SW480 (cell line): ENCODE measurements at places on chromosomes 16 and 17.

GRCh38 chr17:514584-514983 is 162.0 kb upstream of the RPH3AL start:
- DNase-seq = no peak

GRCh38 chr16:65117811-65118448 is 3.9 kb downstream of the CDH11 start:
- peak; percentile 66 for DNase-seq

DNA sequence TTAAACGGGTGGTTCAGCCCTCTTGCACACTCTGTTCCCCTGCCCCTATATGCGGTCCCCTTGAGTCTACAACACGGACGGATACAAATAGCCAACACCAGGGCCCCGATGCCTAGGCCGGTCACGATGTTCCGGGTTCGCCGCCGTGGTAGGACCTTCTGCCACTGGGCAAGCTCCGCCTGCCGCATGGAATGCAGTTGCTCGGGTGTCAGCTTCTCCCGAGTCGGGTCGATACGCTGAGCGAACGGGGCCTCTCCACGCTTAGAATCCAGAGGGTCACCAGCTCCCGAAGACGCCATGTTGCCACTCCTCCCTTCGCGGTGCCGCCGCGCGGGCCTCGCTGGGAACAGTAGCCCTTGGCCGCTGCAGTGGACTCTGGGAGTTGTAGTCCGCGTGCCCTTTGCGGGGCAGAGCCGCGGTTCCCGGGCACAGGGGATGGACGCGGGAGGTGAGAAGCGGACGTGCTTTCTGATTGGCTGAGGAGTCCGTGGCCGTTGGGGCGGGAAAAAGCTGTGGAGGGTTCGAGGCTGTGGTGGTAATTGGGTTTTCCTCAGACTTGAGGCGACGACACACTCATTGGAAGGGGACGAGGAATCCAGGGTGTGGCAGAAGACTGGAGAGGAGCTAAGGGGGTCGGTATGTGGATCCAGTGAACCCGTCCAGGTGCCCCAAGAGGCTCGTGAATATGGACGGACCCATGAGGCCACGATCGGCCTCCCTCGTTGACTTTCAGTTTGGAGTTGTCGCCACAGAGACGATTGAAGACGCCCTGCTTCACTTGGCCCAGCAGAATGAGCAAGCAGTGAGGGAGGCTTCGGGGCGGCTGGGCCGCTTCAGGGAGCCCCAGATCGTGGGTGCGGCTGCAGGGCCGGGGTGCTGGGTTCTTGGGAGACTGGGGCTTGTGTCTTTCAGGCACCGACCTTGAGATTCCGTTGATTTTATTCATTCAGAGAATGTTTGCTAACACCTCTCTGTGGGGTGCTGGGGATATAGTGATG is at the start of the genes CNTD1 and COA3:
Gene CNTD1, plus strand, starts transcription at position 479 of the 998 bp plus-strand sequence. Its CDS starts 207 bp downstream, at position 686.
Gene COA3, minus strand, starts transcription at position 322 of the 998 bp plus-strand sequence. Its CDS starts 23 bp downstream, at position 299.
- peak; percentile 80 for DNase-seq

GRCh38 chr16:85443116-85443515 is 170.0 kb upstream of the GSE1 start:
- DNase-seq = no peak

- no peak for DNase-seq
Observed at GRCh38 chr17:72306037-72306436, 185.2 kb downstream of the SOX9 start.

- DNase-seq = no peak
Observed at GRCh38 chr17:81703747-81704654, 834 bp downstream of the MRPL12 start.

GRCh38 chr17:73799781-73800627 is 155.8 kb upstream of the SDK2 start:
- DNase-seq = peak; percentile 37

GRCh38 chr17:12859520-12859919 is 70.2 kb downstream of the ARHGAP44 start:
- DNase-seq = no peak

- no peak for DNase-seq
Observed at GRCh38 chr17:73604476-73604875, 39.8 kb downstream of the SDK2 start.

DNA sequence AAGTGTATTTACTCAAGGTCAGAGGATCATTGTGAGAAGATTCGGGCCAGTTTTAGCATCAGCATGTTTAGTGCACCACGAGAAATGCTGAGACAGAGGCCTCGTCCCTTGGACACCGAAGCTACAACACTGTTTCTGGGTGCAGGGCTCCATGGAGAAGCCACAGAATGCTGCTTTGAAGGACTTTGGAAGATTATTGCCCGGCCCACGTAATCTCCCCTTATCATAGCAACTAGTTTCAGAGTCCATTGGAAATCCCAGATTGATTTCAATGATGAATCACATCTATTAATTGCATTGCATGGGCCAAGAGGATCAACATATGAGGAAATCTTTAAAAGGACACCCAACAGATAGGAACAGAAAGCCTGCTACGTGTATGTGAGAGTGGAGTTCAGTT is 156.0 kb downstream of the MAF start:
- DNase-seq = no peak

DNA sequence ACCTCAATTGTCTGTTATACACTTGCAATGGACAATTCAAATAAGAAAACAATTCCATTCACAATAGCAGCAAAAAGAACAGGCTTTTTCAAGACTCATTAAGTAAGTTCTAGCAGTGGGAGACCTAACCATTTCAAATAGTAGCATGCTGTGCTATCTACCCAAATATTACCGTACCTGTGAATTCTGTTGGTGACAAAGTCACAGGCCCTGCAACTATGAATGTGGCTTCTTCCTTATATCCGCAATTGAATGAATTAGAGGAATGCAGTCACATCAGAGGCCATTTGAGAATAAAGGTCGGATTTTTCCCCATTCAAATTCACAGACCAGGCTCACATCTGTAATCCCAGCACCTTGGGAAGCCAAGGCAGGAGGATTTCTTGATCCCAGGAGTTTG is 800 bp upstream of the NME4 start:
- DNase-seq = no peak

- no peak for DNase-seq
Observed at GRCh38 chr17:50047083-50047482, 8.8 kb upstream of the ITGA3 start.

- no peak for DNase-seq
Observed at GRCh38 chr17:29070781-29071180, 27.8 kb downstream of the PIPOX start.

DNA sequence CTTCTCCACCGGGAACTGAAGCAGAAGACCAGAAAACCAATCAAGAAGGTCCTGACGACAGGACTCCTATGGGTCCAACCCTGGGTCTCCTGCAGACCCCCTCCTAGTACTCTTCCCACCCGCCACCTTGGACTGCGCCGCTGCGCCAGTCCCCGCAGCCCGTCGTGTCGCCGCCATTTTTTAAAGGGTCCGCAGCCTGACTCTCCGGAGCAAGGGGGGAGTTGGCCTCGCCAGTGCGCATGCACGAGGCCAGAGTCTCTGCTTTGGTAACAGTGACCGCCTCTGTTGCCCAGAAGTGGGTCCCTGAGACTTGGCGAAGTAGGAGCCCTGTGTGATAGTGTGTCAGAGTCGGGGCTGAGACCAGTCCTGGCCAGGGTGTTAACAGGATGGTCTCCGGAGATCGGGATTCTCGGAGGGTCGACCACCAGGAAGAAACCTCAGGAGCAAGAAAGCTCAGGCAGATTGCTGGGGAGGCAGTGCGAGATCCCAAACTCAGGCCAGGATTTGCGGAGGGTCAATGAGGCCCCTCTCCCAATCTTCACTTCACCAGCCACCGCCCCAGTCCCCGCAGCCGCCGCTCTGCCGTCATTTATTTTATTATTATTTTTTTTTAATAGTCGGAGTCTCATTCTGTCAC is 612.5 kb downstream of the KCNJ18 start:
- no peak for DNase-seq

DNA sequence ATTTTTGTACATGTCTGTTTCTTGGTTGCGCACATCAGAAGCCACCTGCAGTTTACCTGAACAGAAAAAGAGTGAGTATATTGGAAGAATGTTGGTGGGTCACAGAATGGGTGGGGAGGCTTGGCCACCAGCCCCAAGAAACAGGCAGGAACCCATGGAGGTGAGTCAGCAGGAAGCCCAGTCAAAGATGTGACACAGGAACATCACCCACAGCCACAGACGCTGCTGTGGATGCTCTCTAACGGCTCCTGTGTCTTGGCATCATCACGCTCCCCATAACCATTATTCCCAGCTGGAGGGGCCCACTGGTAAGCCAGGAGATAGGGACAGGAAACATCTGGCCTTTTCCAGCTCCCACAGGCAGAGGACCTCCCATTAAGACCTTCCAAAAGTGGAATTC is 94.0 kb upstream of the WSB1 start:
- no peak for DNase-seq

DNA sequence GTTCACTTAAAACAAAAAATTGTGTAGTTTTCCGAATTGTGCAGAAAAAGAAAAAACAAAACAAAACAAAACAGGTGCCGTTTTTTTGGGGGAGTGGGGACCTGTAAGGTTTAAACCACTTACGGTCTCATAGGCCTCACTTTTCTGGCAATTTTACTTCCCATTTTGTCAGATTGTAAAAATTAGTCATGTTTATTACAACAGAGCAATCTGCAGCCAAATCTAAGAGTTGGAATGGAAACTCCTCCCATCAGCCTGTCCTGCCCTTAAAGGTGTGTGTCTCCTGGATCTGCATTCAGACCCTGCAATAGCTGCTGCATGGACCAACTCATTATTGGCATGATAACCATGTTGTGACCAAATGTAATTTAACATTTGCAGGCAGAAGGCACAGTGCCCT is 8.2 kb upstream of the SALL1 start:
- no peak for DNase-seq

DNA sequence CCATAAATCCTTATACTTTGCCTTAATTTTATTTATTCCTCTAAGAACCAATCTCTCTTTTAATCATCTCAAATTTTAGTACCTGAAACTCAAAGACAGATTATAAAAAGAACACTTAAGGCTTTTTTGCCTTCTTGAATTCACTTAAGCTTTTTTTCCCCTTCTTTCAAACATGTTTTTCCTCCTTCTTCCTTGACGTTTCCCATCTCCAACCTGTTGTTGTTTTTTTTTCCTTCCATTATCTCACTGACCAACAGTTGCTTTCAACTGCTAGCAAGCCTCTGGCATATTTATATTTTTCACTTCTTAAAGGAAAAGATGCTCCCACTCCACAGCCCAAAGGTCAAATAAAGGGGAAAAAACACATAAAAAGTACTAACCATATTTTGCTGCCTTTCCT is 32.2 kb downstream of the SPOP start:
- DNase-seq = no peak

DNA sequence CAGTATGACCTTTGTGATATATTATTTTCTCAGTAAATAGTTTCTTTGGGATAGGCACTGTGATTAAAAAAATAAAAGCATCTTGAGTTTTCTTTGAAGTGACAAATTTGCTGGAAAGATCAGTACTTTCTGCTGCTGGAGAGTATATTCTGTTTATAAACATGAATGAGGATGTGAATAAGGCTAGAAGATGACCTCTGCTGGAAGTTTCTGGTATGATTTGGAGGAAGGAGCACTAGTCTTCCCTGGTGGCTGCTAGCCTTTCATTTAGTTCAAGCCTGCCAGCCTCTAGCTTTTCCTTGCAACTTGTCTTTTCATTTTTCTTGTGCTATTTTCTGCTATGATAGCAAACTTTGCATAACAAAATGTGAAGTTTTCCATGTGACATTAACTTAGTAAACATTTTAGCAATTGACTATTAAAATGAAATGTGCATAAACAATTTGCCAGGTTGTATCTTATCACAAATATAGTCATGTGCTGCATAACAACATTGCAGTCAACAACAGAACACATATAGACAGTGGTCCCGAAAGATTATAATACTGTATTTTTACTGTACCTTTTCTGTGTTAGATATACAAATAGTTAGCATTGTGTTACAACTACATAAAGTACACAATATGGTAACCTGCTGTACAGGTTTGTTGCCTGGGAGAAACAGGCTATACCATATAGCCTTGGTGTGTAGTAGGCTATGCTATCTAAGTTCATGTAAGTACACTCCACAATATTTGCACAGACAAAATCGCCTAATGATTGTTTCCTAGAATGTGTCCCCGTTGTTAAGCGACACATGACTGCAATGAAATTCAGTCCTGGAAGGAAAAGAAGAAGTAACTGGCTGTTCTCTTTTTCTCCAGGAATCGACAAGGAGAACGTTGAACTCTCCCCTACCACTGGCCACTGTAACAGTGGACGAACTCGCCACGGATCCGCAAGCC is 18.1 kb upstream of the RAB11FIP4 start:
- peak; percentile 56 for DNase-seq

DNA sequence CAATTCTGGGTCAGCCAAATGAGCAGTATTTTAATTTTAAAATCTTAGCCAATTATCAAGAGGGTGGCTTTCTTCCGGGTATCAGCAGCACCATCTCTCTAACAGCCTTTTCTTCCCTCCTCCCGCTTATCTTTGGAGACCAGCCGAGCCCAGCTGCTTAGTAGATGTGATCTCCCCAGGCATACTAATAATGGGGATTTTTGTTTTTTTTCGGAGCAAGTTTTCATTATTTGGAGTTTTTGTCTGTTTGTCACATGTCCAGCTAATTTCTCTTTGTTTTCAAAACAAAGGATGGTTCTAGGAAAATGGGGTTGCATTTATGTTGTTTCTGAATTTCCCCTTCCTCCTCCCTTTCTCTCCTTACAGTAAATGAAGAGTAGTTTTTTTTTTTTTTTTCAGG is 170.5 kb upstream of the MPHOSPH6 start:
- no peak for DNase-seq

GRCh38 chr17:57806167-57806830 is 43.5 kb downstream of the MRPS23 start:
- DNase-seq = no peak

DNA sequence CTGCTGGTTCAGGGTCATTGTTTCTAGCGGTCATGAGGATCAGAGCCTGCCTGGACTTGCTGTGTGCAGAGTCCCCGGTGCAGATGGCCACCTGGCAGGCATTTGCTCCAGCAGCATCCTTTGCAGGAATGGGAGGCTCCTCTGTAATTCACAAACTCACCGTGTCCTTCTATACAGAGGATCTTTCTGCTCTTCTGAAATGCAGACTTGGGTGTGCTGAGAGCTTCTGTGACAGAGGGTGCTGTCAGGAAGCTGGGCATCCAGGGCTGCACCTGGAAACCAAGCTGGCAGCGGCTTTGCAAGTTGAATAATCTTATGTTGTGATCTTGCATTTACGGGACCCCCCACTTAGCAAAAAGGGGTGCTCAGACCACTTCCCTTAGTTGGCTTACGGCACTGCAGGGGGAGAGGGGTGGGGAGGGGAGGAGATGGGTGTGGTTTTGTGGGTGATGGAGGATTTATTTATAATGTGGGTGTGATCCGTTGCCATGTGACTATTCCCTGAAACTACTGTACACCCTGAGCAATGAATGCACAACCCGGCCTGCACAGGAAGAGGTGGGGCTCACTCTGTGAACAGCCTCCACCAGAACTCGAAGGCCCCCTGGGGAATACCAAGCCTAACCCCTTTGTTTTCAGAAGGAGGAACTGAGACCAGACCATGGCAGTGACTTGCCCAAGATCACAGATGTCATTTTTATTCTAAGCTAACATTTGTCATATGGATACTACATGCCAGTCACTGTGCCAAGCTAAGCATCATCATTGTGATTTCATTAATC is 178.3 kb downstream of the PRKCB start:
- peak; percentile 58 for DNase-seq

GRCh38 chr17:54899201-54899600 is 1.5 kb upstream of the TOM1L1 start:
- DNase-seq = no peak

- no peak for DNase-seq
Observed at GRCh38 chr16:12617401-12617819, 186.3 kb downstream of the CPPED1 start.
